Suprapubic skin (tissue), 4 donors: ENCODE measurements at places on chromosomes 4 and X.

GRCh38 chrX:47752685-47753084 is 84.0 kb upstream of the ZNF81 start:
- DNase-seq = no peak

DNA sequence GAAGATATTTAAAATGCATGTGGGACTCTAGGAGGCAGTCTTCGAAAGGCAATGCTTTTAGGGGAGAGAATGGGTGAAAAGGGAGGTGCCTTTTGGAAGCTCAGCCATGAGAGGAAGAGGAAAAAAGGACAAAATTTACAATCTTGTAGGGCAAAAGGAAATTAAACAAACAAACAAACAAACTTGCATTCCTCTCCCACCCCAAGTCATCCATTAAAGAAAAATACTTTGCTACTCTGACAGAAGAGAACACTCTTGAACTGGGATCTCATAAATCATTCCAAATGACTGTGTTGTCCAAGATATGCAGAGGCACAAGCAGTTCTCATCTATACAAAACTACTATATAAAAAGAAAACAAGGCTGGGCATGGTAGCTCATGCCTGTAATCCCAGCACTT is 46.7 kb downstream of the HELQ start:
- DNase-seq = no peak

DNA sequence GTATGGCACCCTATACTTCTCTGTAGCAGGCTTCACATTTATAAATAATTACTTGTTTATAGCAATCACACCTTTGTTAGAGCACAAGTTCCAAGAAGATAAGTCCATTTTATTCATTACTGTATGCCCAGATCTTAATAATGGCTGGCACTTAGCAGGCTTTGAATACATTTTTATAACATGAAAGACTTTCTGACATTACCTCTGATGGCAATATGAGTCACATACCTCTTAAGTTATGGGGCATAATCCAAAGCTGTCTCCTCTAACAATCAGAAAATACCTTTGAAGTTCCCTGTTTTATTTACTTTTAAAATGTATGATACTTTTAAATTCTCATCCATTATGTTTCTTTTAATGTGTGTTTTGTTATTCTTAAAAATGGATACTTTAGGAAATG is 12.2 kb downstream of the SCRG1 start:
- no peak for DNase-seq

GRCh38 chr4:78749972-78750727 is 26.0 kb upstream of the BMP2K start:
- no peak for DNase-seq

DNA sequence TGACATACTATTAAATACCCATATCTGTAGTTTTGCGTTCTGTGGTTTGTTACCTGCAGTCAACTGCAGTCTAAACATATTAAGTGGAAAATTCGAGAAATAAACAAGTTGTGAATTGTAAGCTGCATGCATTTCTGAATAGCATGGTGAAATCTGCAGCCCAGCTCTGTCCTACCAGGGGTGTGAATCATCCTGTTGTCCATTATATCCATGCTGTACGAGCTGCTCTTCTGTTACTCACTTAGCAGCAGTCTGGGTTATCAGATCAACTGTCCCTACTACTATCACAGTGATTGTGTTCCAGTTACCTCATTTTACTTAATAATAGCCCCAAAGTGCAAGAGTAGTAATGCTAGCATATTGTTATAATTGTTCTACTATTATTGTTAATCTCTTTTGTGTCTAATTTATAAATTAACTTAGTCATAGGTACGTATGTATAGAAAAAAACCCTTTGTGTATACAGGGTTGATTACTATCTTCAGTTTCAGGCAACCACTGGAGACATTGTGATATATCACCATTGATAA is 173.7 kb upstream of the FAT4 start:
- DNase-seq = no peak

GRCh38 chrX:131910586-131910985 is 112.5 kb upstream of the STK26 start:
- no peak for DNase-seq

DNA sequence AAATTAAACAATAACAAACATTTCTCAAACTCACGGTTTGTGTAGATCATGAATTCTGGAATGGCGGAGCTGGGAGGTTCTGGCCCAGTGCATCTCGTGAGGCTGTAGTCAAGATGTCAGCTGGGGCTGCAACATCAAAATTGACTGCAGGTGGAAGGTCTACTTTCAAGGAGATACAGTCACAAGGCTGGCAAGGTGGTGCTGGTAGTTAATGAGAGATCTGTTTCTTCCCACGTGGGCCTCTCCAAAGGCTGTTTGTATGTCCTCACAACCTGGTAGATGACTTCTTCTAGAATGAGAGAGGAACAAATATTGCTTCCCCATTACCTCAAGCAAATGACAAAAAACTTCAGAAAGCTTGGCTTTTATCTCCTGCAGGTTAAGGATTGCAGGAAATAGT is 8.0 kb upstream of the PRDX4 start:
- no peak for DNase-seq

- no peak for DNase-seq
Measured at GRCh38 chrX:12929701-12930100, 23.3 kb downstream of the TLR8 start.

DNA sequence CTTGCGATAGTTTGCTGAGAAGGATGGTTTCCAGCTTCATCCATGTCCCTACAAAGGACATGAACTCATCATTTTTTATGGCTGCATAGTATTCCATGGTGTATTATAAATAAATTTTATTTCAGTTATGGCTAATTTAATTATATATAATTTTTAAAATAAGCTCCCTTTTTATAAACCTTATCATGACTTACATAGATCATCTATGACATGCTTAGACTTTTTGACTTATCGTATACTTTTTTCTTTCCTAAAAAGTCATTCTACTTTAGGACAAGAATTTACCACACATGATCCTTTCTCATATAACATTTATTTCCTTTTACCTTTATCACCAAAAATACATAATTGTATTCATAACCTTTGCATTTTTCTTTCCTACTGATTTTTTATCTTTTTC is 376.5 kb downstream of the CCSER1 start:
- DNase-seq = no peak

DNA sequence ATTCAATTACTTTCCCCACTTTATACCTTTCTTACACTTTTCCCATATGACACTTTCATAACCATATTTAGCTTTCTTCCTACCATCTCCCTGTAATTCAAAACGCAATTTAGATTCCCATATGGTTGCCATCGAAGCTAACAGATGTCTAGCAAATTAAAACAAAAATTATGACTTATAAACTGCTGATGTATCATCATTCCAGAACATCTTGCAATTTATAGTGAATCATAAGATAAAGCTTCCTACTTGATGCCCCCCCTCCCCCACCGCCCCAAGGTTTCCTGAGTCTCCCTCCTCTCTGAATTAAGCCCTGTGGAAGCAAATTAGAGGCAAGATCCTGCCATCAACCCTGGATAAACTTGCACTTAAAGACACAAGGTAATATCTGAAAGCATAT is 5.4 kb downstream of the TSPAN5 start:
- DNase-seq = no peak

GRCh38 chr4:180394730-180395129 is 1848.5 kb upstream of the TENM3 start:
- DNase-seq = no peak

- DNase-seq = no peak
Measured at GRCh38 chrX:74579597-74580198, 34.7 kb downstream of the RLIM start.

GRCh38 chrX:15299941-15300851 is 15.2 kb downstream of the ASB11 start:
- no peak for DNase-seq

DNA sequence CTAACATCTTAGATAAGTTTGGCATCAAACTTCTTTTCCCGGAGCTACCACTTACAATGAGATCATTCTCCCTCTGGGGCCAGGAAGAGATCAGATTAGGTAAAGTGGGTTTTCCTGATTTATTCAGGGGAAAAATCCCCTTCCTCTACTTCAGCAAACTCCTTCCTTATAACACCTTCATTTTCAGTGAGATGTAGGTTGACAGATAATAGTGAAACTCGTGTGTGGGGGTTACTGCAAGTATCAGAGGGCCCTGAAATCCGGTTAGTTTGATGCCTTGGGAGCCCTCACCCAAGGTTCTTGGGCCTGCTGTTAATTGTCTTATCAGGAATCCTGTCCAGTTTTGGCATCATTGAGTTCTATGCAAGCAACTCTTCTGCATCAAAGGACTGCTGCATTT is 10.8 kb downstream of the FTHL17 start:
- no peak for DNase-seq

DNA sequence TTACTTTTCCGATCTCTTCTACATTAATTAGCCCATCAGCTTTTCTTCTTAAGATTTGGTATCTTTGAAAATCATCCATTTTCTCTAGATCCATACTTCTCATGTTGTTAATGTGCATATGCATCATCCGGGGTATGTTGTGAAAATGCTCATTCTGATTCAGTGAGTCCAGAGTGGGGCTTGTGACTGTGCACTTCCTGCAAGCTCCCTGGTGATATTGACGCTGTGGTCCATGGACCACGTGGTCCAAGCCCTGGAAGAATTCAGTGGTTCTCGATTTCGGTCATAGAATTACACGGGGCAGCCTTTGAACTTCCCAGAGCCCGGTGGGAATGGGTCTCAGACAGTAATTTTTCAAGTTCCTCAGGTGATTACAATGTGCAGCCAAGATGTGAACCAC is 69.8 kb downstream of the ZFX start:
- DNase-seq = no peak

DNA sequence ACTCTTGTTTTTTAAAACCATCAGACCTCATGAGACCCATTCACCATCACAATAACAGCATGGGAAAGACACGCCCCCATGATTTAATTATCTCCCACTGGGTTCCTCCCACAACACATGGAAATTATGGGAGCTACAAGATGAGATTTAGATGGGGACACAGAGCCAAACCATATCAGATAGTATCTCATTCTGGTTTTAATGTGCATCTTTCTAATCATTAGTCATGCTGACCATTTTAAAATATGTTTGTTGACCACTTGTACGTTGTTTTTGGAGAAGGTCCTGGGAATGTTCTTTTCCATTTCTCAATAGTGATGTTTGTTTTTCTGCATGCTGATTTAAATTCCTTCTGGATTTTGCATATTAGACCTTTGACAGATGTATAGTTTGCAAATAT is 119.0 kb downstream of the RTL3 start:
- no peak for DNase-seq

DNA sequence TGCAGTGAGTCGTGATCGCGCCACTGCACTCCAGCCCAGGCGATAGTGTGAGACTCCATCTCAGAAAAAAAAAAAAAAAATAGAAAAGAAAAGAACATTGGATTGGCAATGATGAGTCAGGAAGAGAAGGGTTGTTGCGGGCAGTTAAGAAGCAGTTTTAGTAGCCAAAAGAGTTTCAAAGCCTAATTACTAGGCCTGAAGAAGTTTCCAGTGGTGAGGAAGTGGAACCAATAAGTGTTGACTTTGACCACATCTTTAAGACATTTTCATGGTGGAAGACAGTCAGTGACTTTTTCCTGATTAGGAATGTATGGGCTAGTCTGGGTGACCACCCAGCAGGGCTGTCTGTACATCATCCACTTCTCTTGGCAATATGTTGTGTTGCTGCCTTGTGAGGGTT is 442.3 kb downstream of the AFF2 start:
- no peak for DNase-seq

GRCh38 chrX:40267334-40268187 is 169.8 kb upstream of the BCOR start:
- DNase-seq = no peak

- no peak for DNase-seq
Measured at GRCh38 chrX:115400960-115401359, 111.4 kb downstream of the LUZP4 start.

GRCh38 chr4:159002950-159003349 is 99.9 kb upstream of the RAPGEF2 start:
- no peak for DNase-seq

GRCh38 chr4:97938141-97938540 is 205.1 kb downstream of the STPG2 start:
- no peak for DNase-seq

GRCh38 chr4:137510557-137511265 is 21.6 kb downstream of the PCDH18 start:
- DNase-seq = no peak

DNA sequence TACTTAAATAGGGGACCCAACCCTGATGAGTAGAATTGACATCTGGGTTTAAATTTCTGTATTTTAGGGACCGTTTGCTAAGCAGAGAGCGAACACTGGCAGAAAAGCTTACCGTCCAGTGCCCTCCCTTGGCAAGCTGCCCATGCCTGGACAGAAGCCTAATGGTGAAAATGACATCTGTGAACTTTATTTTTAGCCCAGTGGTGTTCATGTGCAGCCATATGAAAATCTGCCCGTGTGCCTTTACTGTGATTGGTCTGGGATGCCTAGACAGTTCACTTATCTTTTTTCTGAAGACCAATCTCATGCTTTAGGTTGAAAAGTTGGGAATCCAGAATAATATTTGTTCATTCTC is 1.1 kb downstream of the STBD1 start:
- DNase-seq = no peak

- DNase-seq = no peak
Measured at GRCh38 chrX:147894366-147894963, 17.3 kb upstream of the FMR1 start.

DNA sequence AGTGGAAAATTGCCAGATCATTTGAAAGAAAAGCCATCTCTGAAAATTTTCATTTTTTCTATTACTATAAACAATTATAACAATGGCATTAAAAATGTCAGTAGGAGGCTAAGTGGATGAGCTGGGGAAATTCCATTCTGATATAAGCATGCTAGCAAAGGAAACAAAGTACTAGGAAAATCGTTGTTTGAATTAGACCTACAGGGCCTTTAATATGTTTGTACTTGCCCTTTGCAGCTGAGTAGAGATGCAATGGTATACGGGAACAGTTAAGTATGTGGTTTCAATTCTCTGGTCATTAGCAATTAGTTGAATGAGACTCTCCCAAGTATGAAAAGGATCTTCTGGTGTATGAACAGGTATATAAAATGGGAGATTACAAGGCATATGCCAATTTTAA is 452.2 kb downstream of the PCDH11X start:
- no peak for DNase-seq

- DNase-seq = no peak
Measured at GRCh38 chr4:143337600-143338287, 1.1 kb downstream of the GAB1 start.

DNA sequence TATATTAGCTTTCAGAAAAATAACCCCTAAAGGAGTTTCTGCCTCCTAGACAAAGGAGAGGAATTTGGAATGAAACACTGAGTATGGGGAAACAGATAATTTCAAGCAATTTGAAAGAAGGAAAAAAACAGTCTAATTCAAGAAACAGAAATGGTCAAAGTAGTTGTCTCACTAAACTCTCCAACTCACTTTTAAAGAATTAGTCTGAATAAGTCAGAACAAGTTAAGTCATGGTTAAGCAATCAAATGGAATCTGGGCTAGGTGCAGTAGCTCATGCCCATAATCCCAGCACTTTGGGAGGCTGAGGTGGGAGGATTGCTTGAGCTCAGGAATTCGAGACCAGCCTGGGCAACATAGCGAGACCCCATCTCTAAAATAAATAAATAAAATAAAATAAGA is 95.7 kb upstream of the GRIA3 start:
- no peak for DNase-seq
